ENCODE measurements at places on chromosomes 1 and 21.

- DNase-seq = peak; percentile 65
Observed at GRCh38 chr1:237901299-237901934, 10.7 kb upstream of the ZP4 start.

- DNase-seq = no peak
Observed at GRCh38 chr1:230210326-230210980, 143.4 kb downstream of the GALNT2 start.

DNA sequence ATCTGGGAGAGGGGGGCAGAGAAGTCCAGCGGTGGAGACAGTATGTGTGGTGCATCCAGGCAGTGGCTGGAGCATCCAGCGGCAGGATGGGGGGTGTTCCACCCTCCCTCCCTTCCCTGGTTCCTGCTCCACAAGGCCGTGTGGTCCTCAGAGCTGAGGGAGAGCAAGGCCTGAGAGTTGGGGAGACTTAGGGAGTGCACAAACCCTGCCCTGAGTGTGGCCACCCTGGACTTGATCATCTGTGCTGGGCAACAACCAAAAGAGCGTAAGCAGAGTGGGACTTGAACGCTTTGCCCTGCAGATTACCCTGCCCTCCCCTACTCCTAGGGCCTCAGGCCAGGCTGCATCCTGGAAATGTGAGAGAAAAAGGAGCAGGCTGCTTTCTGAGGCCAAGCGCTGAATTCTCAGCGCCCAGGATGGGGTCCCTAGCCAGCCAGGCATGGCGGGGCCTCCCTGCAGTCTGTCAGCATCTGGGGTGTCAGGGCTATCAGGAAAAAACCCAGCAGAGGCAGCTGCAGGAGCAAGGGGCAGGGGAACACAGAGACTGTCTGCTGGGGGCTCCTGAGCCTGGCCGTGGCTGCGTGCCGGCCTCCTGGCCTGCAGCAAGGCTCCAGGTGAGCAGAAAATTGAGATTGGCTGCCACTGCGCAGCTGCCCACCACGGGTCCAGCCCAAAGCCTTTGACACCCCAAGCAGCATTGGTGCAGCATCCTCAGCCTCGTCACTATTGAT is 266.2 kb downstream of the NPHP4 start:
- no peak for DNase-seq

DNA sequence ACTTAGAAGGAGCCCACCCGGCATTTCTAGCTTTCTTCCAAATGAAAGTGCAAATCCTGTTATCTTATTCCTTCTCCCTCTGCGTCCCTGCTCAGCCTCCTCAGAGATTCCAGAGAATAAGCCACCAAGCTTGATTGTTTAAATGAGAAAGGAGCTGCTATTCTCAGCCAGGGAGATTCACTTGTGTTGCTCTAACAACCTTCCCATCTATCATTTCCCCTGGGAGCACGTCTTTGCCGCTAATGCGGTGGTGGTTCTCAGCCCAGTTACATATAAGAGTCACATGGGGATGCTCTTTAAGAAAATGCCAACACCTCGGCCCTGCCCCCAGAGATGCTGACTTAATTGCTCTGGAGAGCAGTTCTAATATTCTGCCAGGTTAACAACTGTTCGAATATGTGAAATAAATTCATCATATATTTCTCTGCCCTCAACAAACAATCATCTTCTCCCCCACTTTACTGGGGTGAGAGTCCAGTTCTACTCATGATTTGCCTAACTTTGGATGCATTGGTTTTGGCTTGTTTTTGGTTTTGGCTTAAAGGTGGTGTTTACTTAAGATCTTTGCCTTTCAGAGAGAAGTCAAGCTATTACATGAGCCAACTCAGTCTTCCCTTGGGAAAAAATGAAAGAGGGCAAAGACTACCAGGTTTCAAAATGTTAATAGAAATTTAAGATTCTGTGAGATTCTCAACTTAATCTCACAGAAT is 213.9 kb downstream of the SEC16B start:
- DNase-seq = no peak

GRCh38 chr1:63828322-63829044 is 54.7 kb downstream of the ROR1 start:
- no peak for DNase-seq

GRCh38 chr21:33289199-33289819 is 23.1 kb downstream of the IL10RB start:
- no peak for DNase-seq

GRCh38 chr1:153357076-153357852 is 390 bp upstream of the S100A9 start:
- DNase-seq = no peak

All from SK-MEL-5 (cell line).